ENCODE measurements at places on chromosomes 2 and 18.

DNA sequence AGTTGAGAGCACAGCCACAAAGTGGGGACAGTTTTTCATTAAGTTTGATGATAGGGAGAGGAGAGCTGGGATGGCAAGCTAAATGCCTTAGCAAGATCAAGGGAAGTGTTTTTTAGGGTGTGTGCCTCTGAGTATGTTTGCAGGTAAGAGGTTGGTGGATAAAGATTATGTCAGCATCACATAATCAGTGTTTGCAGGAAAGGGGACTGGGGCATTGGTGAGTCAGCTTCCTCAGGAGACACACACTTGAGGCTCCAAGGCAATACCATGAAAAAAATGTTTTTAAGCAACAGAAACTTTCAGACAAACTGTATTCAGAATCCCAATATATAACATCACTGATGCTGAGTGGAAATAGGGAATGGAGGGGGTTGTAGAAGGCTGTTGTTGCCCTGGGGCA, 25.4 kb upstream of the DTNB start:
- no peak for DNase-seq

- DNase-seq: no peak
Measured at GRCh38 chr2:216830346-216830745, 29.5 kb downstream of the TNP1 start.

DNA sequence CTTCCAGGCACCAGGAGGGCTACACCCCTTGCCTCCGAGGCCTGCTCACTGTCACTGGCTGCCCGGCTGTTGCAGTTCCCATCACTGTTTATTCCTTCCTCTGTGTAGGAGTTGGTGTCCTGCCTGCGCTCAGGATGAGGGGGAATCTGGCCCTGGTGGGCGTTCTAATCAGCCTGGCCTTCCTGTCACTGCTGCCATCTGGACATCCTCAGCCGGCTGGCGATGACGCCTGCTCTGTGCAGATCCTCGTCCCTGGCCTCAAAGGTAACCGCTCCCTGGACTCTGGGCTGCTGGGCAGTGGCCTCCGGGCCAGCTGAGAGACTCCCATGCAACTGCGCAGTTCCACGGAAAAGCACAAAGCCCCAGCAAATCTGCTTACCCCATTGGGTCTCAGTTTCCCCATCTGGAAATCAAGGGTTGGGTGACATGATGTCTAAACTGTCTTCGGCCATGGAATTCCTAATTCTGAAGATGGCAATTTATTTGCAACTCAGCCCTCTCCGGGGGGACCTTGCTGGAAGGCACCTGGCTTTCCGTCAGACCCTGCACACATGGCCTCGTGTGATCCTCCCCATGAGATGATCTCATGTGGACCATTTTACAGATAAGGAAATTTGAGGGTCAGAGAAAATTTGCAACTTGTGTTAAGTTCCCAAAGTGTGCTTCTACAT, 9.4 kb downstream of the COLEC11 start:
- peak; percentile 98 for DNase-seq

- DNase-seq: no peak
Measured at GRCh38 chr18:3912705-3913104, 462.7 kb downstream of the TGIF1 start.

DNA sequence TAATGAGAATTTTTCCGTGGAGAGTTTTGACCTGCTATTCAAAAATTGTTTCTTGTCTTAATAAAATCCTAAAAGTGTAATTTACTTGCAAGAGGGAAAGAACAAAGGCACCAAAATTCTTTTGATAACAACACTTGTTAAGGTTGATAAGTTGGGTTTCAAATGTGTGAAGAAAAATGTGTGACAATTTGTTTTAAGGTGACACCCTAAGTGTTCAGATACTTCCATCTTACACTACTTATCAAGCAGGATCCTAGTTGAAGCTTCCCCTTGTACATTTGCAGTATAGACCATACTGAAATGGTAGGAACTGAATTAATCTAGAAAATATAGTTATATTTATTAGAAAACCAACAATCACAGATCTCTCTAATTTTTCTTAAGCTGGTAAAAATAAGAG, 204.6 kb downstream of the ARHGAP15 start:
- no peak for DNase-seq

DNA sequence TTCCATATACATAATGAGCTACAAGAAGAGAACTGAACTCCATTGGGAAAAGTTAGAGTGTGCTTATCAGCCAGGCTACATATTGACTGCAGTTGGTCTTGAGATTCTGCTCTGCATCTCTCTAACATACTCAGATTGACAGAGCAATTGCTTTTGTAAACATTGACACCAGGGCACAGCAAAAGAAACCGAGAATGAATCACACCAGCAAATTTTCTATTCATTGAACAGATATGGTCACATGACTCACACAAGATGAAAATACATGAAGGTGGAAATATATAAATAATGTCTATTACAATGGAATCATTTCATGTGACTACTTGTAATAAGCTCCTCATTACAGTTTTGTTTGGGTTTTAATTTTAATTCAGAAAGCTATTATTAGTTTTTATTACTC, 691.9 kb upstream of the TMEFF2 start:
- DNase-seq: no peak

- no peak for DNase-seq
Measured at GRCh38 chr2:120555092-120555491, 180.6 kb upstream of the GLI2 start.

DNA sequence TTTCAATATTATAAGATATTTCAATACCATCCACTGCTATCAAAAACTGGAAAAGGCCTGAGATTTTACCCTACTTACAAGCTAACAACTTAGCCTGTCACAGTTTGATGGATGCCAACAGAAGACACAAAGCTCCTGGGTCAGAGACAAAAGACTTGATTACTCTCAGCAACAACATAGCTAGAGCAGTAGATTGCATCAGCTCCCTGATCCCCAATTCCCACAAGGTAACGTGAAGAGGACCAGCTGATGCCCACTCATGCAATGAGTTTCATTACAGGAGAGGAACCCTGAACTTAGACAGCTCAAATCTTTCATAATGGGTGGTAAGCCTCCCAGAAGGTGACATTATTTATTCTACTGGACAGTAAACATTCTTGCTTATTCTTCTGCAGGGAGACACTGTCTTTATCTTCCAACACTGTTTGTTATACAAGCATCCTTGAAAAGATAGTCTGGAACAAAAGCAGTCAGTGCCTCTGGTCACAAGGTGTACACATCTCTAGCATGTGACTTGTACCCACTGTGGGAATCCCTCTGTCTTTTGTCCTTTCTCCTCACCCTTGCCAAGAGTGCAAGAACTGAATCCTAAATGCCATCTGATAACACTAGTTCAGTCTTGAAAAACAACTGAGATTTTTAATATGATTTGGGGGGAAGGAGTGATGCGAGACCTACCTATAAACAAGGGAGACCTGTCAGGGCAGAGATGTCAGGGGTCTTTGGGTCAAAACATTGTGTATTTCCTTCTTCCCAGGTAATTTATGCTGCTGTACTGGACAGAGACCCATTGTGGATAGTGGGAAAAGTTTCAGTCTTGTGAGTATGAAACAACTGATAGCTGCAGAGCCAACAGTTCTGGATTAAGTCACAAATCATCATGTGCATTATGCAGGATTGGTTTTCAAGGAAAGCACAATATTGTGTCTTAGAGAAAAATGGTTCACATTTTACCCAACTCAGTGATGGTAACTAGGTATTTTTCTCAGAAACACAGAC, 102.4 kb downstream of the AOX1 start:
- DNase-seq: no peak

GRCh38 chr18:76496194-76496890, 1.3 kb upstream of the ZNF516 start:
- DNase-seq: peak; percentile 81

DNA sequence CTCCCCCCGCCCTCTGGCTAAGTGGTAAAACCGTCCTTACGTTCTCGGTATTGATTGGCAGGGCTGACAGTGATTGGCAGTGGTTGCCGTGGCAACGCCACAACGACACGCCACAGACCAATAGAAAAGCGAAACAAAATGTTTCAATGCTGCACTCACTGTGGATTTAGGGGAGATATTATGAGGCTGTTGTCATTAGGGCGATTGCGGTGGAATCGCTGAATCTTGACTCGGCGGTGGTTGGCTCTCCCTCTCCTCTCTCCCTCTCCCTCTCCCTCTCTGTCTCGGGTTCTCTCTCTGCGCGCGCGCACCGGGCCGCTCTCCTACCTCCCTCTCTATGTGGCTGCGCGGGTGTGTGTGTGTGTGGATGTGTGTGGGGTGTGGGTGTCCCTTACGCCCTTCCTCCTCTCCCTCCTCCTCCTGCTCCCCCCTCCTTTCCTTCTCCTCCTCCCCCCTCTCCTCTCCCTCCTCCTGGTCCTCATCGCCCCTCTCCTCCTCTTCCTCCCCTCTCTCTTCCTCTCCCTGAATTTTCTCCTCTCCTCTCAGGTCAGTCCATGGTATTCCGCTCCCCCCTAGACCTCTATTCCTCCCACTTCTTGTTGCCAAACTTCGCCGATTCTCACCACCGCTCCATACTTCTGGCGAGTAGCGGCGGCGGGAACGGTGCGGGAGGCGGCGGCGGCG, at the start of gene SIX3:
Gene SIX3, plus strand, starts transcription at position 152 of the 684 bp plus-strand sequence. Its CDS starts 403 bp downstream, at position 555.
- peak; percentile 82 for DNase-seq

- DNase-seq: no peak
Measured at GRCh38 chr2:136065384-136065783, 52.6 kb downstream of the CXCR4 start.

- DNase-seq: no peak
Measured at GRCh38 chr18:77711096-77711495, 461.4 kb downstream of the GALR1 start.

GRCh38 chr2:109285244-109285651, 156.2 kb downstream of the SH3RF3 start:
- DNase-seq: no peak

DNA sequence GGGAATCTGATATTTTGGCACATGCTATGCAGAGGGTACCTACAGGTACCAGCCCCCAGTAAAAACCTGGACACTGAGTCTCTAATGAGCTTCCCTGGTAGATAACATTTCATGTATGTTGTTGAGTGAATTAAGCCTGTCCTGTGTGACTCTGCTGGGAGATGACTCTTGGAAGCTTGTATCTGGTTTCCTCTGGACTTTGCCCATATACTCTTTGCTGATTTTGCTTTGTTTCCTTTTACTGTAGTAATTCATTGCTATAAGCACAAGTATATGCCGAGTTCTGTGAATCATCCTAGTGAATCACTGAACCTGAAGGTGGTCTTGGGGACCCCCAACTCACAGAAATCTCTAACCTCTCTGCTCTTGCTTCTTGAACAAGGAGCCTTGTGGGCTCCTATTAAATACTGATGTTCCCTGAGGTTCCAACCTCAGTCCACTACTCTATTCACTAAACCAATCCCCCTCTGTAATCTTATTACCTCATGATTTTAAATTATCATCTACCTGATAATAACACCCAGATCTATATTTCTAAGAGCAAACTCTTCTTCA, 94.3 kb upstream of the WDSUB1 start:
- no peak for DNase-seq

DNA sequence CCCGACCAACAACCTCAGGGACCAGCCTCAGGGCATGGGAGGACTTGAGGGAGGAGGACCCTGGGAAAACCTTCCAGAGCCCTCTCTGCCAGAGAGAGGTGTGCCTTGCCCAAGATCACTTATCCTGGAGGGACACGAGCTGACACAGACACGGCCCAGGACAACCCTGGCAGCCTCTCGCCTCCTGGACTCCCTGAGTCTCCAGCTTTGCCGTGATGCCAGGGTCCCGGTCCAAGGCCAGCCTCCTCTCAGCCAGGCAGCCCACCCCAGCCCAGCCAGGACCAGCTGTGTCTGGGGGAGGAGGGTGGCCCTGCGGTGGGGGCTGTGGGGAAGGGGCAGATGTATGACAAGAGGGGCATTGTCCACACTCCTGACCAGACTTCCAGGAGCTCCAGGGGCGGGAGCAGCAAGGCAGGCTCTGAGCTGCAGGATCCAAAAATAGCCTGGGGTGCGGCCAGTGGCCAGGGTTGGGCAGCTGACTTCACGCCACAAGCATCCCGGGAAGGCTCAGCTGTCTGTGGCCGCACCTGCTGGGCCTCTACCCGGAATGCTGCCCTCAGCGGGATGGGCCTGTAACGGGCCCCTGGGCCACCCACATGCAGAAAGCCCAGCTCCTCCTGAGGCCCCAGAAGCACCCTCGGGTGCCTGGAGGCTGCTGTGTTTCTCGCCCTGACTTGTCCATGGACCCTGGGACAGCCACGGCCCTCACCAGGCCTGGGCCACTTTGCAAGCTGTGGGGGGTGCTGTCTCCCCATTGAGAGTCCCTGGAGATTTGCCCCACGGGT, 65.5 kb upstream of the GPC1 start:
- DNase-seq: no peak

DNA sequence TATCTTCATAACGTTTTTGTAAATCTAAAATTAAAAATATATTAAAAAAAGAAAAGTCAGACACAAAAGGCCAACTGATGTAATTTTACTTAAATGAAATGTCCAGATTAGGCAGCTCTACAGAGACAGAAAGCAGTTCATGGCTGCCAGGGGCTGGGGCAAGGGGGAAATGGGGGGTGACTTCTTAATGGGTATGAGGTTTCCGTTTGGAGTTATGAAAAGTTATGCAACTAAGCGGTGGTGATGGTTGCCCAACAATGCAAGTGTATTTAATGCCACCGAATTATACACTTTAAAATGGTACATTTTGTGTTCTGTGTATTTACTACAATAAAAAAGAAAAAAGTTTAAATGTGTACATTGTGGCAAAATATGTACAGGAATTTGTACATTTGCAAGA, 70.2 kb upstream of the TEX51 start:
- no peak for DNase-seq

- no peak for DNase-seq
Measured at GRCh38 chr2:10331027-10331701, 28.5 kb downstream of the HPCAL1 start.

DNA sequence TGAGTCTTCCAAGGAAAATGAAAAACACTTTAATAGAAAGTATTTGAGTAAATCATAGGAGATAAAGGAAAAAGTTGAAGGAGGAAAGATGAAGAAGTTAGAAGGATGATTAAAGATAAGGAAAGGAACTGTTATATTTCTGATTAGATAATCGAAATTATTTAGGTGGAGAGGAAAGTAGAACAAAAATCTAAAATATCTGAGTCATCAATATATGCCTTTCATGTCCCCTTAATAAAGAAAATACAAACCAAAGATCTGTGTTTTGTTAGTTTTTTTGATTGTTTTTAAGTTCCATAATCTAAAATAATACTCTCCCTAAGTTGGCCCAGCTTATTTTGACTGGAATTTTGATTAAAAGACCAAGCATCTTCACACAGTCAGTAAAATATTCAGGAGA, 412.9 kb upstream of the DDX18 start:
- DNase-seq: no peak

DNA sequence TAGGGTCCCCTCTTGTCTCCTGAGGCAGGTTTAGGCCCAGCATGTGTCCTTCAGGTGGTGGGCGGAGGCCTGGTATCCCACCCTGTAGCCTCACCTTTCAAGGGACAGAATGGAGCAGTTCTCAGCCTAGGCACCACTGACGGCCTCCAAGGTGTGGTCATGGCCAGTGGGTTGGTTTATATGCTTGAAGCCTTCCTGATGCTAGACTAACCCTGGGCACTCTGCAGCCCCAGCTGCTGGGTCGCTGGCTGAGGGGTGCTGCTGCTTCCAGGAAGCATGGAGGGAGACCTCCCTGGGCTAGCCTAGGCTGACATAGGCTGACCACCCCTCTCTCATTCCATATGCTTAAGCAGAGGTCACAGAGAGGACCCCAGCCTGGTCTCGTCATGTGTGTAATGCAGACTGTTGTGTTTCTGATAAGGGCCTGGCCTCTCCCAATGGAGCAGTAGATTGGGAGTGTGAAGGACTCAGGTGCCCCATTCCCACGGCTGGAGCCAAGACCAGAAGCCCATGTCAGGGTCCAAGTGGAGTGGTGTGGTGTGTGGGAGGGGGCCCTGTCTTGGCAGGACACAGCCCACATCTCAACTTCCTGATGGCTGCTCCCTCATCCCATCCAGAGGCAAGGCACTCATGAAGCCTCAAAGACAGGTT, 206.6 kb downstream of the DYSF start:
- DNase-seq: no peak

Measured in SK-N-DZ (cell line).